DND-41 (cell line): ENCODE measurements at places on chromosomes 7 and 10.

GRCh38 chr7:93690021-93690420, 115.5 kb upstream of the CALCR start:
- DNase-seq: no peak

- no peak for DNase-seq
These were observed 6.2 kb upstream of the TMEM273 start for GRCh38 chr10:49194212-49194920.

- no peak for DNase-seq
These were observed 158.2 kb downstream of the WNT2 start for GRCh38 chr7:117164620-117165019.

- peak; percentile 55 for DNase-seq
These were observed 131.9 kb downstream of the SRPK2 start for GRCh38 chr7:105256761-105257231.

GRCh38 chr10:47024399-47025252, 113.4 kb downstream of the PTPN20 start:
- DNase-seq: peak; percentile 72
